Stimulated activated CD8-positive, alpha-beta memory T cell treated with anti-CD3 and anti-CD28 coated beads, Interleukin-4, amount 100 ng/mL, for 4 hours (primary cell): ENCODE measurements at places on chromosomes 13 and 19.

GRCh38 chr13:48006396-48006795 lies 5.3 kb upstream of the SUCLA2 start:
- no peak for DNase-seq

DNA sequence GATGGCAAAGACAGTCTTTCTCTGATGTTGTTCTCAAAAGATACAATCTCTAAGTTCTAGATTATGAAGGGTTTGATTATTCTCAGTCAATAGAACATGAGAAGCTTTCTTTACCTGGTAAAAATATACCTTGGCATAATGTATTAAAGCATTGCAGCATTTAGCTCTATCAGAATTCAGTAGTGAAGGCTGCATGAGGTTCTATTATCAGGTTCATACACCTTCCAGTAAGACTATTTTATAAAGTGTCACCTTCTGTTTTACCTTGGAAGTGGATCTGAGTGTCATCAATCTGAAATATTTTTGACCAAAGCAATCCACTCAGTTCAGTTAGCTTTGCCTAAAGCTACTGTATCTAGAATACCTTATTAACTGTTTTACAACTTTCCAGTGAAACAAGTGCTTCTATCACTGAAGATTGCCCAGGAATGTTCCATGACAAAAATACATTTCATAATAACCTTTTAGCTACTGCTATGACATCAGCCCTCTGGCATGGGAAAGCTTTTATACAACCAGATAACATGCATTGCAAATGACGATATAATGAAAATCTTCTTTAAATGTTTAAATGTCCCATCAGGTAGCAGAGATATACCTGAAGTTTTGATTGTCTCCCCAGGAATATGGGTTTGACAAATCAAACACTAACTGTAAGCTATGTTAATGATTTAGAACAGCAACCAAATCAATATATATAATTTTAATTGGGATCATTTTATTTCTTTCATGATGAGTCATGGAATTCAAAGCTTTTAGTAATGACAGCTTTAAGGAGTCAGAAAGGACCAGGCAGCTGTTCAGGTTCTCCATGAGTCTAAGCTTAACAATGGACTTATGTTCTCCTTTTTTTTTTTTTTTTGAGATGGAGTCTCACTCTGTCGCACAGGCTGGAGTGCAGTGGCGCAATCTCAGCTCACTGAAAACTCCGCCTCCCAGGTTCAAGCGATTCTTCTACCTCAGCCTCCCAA lies 72.2 kb downstream of the UFM1 start:
- DNase-seq: no peak

DNA sequence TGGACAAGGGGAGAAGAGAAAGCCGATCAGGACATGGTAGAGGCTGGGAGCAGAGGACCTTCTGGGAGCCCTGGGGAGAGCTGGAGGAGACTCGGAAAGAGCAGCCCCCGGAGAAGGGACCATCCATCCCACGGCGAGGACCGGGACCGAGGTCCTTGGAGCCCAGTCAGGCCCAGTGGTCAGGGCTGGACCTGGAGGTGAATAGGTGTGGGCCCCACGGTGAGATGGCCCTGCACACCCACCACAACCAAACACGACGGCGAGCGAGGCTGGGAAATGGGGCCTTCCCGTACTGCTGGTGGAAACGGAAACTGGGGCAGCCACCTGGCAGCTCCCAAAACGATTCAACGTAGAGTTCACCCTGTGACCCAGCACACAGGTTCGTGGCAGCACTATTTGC lies 3.7 kb upstream of the NTN5 start:
- DNase-seq: no peak

DNA sequence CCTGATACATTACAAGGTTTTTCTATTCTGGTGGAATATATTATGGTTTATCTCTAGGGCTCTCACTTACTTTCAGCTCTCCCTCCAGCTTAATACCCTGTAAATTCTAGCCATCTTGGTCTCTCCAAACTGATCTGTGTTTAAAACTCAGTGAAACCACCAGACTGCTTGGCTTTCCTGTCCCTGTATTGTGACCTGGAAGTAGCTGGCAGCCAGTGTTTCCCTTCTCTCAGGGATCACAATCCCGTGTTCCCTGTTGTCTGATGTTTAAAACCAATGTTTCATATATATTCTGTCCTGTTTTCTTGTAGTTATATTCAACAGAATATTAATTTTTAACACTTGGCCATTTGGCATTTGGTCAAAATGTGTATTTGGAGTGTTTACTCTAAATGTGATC lies 8.0 kb downstream of the AKAP11 start:
- DNase-seq: no peak

DNA sequence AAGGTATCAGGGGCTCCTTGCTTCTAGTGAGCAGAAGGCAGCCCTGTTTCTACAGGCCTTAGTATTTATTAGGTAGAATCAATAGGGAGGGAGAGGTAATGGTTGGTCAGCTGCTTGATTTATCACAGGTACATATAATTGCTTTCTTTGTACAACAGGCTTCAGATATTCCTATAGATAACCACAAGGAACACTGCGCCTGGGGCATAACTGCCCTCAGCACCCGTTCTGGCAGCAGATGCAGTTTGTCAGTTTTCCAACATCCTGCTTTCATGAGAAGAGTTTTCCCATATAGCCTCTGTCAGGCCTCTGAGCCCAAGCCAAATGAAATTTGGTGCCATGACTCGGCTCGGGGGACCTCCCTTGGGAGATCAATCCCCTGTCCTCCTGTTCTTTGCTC lies 12.4 kb upstream of the ZNF486 start:
- DNase-seq: no peak

GRCh38 chr13:58343076-58343475 lies 711.5 kb downstream of the PCDH17 start:
- DNase-seq: no peak

GRCh38 chr19:47377208-47377701 lies 28.1 kb downstream of the DHX34 start:
- no peak for DNase-seq

- DNase-seq: no peak
Observed at GRCh38 chr19:6260912-6261650, 18.7 kb downstream of the MLLT1 start.

- no peak for DNase-seq
Observed at GRCh38 chr19:18995804-18996241, 37.5 kb downstream of the SUGP2 start.

DNA sequence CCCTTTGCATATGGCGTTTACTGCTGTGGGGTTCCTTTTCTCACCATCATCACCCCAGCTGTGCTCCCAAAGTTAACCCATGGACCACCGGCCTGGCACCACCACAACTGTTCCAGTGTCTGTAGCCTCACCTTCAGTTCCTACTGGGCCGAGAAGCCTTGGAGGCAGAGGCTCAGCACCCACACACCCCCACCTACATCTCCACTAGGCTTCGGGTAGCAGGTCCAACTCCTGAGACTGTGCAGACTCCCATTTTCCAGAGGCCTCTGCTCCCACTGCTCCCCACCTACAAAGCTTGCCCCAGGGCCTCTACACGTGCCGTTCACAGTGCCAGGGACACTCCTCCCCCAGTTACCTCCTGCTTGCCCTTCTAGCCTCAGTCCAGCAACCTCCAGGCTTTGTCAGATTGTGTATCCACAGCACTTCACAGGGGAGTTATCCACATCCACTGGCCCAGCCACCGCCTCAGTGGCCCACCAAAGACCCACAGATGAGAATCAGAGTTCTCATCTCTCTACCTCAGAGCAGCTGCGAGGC lies 14.1 kb downstream of the SLC27A5 start:
- DNase-seq: no peak

DNA sequence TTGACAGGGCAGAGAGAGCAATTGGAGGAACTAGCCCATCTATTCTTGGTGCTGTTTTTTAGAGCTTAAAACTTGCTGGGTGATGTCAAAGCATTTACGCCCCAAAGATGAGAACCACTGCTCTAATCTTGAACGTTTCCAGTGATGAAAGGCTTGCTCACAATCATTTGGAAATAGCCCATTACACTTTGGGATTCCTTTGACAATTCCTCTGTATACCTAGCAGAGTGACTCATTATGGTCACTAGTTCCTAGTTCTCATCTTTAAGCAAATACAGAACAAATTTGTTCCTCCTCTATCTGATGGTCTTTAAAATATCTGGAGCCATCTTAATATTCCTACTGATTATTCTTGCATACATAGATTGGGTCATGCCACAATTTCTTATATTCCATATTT lies 112.3 kb downstream of the GPC6 start:
- no peak for DNase-seq

DNA sequence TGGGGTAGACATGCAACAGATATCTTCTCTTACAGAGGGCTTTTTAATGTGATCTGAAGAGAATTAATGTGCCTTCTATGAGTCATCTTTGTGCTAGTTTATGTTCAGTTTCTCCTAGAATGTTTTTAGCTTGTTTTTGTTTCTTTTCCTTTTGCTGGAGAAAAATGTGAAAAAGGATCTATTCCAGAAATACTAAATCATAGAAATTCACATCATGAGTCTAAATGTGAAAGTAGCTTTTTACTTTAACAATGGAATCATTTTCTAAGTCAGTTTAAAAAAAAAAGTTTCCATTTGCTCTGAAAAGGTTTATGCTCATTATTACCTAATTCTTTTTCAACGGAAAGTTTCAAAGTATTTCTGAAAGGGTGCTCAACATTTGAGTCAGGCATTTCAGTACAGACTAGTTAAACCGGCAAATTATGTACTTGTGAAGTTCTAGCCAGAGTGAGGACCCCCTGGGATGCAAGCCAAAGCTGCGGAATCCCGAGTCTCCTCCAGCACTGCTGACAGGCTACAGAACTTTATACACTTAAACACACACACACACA lies 72.9 kb downstream of the SPATA13 start:
- DNase-seq: no peak

DNA sequence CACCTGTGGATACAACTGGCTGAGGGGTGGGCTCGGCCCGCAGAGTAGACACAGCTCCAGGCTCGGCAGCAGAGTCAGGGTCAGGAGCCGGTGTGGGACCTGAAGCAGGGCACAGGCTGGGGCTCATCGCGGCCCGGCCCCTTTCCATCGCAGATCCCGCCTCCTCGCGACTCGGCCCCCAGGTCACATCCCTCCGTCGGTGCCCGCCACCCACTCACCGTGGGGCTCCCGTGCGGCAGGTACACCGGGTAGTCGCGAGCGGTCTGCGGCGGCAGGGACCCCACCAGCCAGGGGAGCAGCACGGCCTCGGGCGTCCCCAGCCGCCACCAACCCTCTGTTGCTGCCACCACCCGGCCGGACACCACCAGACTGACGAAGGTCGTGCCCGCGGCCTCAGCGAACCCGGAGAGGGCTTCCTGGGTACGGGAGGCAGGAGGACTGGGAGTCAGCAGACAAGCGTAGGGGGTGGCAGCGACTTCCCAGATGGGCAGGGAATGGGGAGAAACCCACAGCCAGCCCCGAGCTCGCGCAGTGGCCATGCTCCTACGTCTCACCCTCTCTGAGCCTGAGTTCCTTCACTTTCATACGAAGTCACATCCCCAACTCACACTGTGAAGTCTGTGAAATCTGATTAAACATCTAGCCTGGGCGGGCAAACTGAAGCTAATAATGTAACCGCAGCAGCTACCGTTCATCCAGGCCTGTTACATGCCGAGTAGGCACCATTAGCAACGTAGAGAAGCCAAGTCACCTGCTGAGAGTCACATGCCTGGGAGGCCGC lies 3.7 kb downstream of the FUZ start:
- DNase-seq: no peak

GRCh38 chr13:38952827-38953226 lies 37.8 kb downstream of the STOML3 start:
- DNase-seq: no peak

DNA sequence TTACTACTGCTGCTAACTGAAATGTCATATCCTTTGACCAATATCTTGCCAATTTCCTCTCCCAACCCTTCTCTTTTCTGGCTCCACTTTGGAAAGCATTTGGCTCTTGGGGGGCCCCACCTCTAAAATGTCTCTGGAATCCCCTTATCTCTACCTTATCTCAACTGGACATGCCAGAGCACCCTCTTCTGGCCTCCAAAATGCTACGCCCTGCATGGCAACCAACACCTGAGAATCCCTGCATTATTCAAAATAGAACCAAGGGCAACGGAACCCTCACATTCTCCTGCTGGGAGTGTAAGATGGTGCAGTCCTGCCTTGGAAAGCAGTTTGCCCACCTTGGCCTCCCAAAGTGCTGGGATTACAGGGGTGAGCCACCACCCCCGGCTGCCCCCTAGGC lies 35.3 kb downstream of the CERS4 start:
- DNase-seq: no peak

GRCh38 chr19:41925208-41926003 lies 2.8 kb downstream of the ERFL start:
- DNase-seq: no peak

- no peak for DNase-seq
Observed at GRCh38 chr19:10761443-10762250, 43.8 kb downstream of the DNM2 start.

GRCh38 chr19:13507053-13507611 lies 853 bp upstream of the CACNA1A start:
- no peak for DNase-seq

- no peak for DNase-seq
Observed at GRCh38 chr13:26254583-26255111, 718 bp downstream of the CDK8 start.

DNA sequence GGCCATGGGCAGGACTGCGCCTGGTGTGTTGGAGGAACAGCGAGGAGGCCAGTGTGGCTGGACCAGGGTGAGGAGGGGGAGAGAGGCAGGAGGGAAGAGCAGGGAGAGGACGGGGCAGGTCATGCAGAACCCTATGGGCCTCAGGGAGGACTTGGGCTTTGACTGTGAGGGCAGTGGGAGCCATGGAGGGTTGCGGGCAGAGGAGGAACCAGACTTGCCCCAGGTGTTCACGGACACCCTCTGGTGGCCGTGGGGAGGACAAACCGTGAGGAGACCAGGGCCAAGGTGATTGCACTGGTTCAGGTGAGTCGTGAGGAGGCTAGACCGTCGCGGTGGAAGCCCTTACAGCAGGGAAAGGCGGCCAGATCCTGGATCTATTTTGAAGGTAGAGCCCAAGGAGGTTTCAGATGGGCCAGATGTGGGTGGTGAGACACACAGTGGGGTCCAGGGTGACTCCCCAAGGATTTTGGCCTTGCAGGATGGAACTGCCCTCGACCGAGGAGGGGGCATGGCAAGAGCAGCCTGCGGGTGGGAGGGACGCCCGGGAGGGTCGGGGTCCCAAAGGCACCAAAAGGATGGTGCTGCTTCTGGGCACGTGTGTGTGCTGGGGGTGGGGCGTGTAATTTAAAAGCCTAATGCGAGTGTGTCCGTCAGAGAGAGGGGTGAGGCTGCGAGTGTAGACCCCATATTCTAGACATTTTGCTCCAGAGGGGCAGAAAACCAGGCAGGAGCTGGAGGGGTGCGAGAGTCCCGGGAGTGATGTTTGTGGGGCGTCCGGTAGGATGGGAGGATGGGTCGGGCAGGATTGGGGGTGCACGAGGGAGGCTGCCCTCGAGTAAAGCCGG lies 2.7 kb upstream of the REXO1 start:
- DNase-seq: no peak

GRCh38 chr19:40512473-40513344 lies 45.9 kb downstream of the SPTBN4 start:
- no peak for DNase-seq

- DNase-seq: no peak
Observed at GRCh38 chr13:36837354-36838092, 18.5 kb downstream of the RFXAP start.

DNA sequence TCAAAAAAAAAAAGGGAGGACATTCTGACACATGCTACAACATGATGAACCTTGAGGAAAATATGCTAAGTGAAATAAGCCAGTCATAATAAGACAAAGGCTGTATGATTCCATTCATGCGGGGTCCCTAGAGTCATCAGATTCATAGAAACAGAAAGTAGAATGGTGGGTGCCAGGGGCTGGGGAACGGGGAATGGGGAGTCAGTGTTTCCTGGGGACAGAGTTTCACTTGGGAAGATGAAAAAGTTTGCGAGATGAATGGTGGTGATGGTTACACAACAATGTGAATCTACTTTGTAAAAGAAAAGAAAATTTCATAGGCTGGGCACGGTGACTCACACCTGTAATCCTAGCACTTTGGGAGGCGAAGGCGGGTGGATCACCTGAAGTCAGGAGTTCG lies 6.1 kb upstream of the CLEC4G start:
- DNase-seq: no peak
